Right ventricle myocardium inferior (tissue), 1 donor: ENCODE measurements at places on chromosomes 16 and 17. TPM values are rescaled to one million over a fixed set of nuclear protein-coding genes. Genes with fewer than 3 reads are reported as not detected.
A peak's percentile ranks its signal among the peaks of the same experiment; 100 is the strongest.

DNA sequence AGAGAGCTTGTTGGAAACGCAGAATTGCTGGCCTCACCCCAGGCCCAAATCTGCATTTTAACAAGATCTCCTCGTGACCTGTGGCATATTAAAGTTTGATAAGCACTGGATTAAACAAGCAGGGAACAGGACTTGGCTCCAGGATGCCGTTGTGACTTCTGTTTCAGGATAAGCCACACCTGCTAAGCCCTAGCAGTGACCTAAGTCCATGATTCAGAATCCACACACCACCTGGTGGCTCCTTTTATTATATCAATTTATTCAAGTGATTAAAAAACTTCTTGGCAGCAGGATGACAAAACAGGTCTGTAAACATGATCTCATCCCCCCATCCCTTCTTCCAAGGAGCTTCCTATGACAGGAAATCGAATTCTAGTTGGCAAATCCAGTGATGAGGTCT is 9.1 kb downstream of the NAGPA start:
- DNase-seq = no peak

DNA sequence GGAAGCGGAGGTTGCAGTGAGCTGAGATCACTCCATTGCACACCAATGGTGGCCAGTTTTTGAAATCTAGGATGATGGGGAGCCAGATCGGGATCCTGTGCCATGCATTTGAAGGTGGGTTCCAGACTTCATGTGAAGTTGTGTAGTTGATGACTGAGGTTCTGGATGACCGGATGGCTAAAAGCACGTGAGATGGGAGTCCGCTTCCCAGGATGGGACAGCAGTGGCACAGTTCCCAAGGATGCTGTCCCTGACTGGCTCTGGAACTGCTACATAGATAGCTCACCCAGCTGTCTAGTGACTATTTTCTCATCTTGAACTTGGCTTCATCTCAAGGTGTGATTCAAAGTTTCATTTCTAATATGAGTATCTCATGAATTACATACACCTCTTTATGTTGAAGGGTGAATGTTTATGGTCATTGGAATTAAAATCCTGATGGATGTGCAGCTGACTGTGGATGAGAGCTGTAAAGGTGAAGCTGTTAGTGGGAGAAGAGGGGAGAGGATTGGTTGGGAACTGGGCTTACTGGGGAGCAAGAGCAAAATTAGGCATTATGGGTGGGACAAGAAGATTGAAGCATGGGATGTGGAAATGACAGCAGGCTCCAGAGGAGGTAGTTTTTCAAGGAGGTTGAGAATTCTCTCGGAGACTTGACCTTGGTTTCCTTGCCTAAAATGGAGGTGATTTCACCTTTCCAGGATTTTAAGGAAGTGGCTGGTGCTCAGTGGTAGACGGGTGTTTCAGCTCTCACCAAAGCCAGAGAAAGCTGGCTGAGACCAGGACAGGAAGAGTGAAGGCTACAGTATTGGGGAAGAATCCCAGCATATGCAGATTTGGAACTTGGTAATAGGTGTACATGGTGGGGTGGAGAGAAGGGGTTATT is 8.2 kb downstream of the TUFM start:
- no peak for DNase-seq

DNA sequence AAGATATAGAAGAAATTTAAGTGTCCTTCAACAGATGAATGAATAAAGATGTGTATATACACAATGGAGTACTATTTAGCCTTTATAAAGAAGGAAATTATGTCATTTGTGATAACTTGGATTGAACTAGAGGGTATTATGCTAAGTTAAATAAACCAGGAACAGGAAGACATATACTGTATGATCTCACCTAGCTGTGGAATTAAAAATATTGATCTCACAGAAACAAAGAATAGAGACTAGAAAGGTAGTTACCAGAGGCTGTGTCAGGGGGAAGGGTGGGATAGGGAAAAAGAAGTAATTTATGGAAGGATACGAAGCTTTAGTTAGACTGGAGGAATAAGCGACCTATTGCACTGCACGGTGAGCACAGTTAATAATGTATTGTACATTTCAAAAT is 5.4 kb upstream of the ZNF267 start:
- no peak for DNase-seq

DNA sequence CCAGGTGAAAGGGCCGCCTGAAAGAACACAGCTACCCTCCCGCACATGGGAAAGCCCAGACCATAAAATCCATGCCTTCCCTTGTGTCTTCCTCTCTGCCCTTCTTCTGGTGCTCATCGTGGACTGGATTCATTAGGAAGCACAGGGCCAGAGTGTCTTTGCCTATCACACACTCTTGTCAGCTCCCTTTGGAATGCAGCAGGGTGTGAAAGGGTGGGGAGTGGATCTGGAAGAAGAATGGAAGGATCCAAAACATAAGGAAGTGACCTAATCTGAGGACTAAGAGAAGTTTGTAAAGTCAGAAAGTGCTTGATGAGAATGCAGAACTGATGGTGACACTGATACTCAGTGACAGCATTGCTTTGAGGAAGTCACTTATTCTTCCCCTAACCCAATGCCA is 1147.3 kb upstream of the GOT2 start:
- no peak for DNase-seq

GRCh38 chr17:63295839-63296590 is 150.1 kb downstream of the CYB561 start:
- DNase-seq = no peak

Gene ASGR1
- total RNA-seq = 0.43 TPM

DNA sequence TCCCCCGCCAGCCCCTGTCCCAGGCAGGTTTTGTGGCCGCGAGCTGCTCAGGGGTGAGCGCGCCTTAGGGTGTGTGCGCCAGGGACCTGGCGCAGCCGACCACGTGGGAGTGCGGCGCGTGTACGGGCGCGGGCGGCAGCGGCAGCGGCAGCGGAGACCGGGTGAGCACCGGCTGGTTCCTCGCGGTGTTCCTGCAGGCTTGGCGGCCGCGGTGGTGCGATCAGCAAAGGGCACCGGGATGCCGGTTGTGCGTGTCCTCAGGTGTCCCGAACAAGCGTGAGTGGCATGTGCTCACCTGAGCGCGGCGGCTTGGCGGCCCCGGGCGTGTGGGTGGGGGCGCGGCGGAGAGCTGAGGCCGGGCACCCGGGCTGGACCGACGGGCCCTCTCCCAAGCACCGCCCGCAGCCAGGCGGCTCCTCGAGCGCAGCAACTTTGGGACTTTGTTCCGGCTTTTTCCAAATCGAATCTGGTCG is 381 bp upstream of the HSD11B2 start:
- no peak for DNase-seq

DNA sequence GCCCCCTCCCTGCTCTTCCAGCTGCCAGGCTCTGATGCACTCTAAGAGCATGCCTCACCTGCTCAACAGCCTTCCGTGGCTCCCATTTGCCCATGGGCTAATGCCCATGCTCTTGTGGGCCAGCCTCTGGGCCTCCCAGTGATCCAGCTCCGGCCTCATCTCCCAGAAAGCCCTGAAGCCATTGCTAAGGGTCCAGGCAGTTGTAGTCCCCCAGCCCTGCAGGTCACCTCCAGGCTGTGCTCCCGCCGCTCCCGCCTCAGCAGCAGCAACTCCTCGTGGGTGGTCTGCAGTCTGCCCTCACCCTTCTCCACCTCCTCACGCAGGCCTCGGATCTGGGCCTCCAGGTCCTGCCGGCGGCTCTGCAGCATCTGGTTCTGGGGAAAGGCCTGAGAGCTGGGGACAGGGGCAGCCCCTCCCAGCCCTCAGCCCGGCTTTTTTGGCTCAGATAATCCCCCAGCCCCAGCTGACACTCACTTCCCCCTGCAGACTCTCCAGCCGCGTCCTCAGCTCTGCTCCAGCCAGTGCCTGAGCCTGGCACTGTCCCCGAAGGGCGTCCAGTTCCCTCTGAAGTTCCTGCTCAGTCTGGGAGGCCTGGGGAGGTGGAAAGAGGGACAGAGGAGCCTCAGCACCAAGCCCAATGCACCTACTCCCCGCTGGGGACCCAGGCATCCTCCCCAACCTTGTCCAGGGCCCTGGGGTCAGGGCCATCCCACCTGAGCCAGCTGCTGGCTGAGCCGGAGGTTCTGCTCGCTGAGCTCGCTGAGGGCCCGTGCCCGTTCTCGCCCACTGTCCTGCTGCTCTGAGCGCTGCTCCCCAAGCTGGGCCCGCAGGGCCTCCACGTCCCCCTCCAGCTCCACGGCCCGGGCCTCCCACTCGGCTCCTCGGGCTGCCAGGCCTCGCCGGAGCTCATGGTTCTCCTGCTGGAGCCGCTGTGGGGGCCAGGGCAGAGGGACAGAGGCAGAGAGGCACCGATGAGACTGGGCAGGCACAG is 6.2 kb downstream of the BICDL2 start:
- DNase-seq = no peak

Gene SEZ6
- not detected for total RNA-seq

- DNase-seq = peak; percentile 85
These were observed 1.2 kb upstream of the MT2A start for GRCh38 chr16:56607109-56607618.

DNA sequence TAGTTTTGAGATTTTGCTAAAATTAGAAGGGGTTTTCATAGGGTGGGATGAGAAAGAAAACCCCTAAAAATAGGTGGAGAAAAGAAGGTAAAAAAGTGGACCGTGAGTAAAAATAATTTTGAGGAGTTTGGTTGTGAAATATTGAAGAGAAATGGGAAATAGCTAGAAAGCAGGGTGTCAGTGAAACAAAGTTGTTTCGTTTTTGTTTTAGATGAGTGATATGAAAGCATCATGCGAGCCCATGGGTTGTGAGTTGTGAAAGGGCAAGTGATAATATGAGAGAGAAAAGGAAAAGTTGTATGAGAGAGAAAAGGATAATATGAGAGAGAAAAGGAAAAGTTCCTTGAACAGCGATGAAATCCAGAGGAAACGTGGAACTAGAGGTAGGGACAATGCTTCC is 7.3 kb upstream of the SMIM36 start:
- no peak for DNase-seq

- no peak for DNase-seq
These were observed 8.7 kb downstream of the CYBC1 start for GRCh38 chr17:82441691-82442487.

Gene CTRB2
- not detected for total RNA-seq

GRCh38 chr16:19396555-19397011 is 21.1 kb upstream of the TMC5 start:
- no peak for DNase-seq

- DNase-seq = no peak
These were observed 3.2 kb upstream of the PER1 start for GRCh38 chr17:8155231-8155995.

DNA sequence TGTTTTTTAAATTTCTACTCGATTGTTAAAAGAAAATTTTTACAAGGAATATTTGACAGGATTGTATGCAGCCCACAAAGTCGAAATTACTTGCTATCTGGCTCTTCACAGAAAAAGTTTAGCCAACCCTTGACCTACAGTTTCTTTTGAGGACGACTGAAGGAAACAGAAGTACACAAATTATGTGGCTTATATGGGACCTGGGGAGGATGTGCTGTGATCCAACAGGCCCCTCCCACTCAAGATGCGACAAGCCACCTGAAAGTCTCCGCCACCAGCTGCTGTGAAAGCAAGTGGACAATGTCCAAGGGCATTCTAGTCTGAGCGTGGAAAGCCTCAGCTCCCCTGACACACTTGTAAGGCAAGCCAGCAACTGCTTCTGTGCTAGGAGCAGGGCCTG is 42.4 kb upstream of the SLC25A19 start:
- no peak for DNase-seq

GRCh38 chr17:57107498-57108101 is 22.6 kb downstream of the AKAP1 start:
- DNase-seq = no peak

Gene GLTPD2
- not detected for total RNA-seq

DNA sequence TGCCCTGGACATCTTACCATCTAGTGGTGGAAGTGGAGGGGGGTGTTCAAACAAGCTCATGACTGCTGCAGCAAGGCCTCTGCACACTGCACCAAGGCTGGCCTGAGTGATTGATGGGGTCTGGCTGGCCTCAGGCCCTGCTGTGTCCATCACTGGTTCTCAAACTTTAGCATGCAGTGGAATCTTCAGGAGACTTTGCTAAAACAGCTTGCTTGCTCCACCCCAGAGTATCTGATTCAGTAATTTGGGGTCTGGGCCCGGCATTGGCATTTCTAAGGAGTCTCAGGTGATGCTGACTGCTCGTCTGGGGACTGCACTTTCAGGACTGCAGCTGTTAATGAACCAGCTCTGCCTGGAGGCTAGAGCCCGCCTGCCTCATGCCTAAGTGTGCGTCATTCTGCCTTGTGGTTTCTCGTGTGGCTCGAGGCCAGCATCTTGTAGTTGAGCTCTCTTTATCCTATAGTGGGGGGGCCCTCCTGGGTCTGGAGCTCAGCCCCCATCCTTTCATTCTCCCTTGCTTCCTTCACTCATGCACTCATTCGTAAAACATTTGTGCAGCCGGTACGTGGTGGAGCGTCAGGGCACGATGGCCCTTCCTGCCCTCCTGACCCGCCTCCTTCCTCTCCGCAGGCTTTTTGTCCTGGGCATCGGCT is 4.1 kb downstream of the MGAT5B start:
- DNase-seq = no peak

DNA sequence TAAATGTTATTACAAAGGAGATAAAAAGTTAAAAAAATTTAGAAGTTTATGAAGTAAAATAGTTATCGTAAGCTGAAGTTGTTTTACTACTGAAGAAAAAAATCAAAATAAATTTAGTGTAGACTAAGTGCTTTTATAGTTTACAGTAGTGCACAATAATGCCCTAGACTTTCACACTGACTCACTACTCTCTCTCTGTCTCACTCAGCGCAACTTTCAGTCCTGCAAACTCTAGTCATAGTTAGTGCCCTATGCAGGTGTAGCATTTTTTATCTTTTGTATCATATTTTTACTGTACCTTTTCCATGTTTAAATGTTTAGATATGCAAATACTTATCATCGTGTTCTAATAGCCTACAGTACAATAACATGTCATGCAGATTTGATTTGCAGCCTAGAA is 17.7 kb upstream of the TOM1L1 start:
- DNase-seq = no peak

Gene SLC16A13
- total RNA-seq = 1.8 TPM

Gene TP53TG3E
- not detected for total RNA-seq

- no peak for DNase-seq
These were observed 491 bp downstream of the POLR2C start for GRCh38 chr16:57462978-57463362.

DNA sequence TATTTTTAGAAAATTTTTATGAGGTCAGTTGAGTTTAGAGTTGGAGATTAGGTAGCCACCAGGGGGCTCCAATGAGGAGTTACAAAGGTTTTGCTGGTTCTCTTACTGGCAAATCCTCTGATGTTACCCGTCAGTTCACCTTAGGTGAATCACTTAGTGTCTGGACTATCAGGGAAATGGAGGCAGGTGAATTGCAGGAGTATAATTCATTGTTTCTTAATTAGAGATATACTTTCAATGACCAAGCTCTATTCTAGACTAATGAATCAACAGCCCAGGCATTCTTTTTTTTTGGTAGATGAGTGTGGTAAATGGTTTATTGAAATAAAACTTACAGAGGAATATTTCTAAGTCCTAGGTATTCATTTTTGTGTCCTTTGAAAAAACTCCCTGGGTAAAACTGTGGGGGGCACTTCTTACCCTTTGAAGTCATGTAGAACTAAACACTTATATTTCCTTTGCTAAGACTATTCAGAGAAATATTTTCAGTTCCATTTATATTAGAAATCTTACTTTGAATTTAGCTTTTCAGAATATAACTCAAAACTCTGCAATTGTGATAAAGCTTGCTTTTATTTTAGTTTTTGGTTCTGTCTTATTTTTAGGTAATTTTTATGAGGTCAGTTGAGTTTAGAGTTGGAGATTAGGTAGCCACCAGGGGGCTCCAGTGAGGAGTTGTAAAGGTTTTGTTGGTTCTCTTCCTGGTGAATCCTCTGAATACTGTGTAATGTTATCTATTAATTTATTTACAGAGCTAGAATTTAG is 17.7 kb downstream of the PSMD11 start:
- DNase-seq = no peak

Gene HOXB9
- not detected for total RNA-seq

Gene SLC7A6OS
- 12.4 TPM for total RNA-seq
